Dermis blood vessel endothelial cell (primary cell): ENCODE measurements at places on chromosomes 11 and 22.

DNA sequence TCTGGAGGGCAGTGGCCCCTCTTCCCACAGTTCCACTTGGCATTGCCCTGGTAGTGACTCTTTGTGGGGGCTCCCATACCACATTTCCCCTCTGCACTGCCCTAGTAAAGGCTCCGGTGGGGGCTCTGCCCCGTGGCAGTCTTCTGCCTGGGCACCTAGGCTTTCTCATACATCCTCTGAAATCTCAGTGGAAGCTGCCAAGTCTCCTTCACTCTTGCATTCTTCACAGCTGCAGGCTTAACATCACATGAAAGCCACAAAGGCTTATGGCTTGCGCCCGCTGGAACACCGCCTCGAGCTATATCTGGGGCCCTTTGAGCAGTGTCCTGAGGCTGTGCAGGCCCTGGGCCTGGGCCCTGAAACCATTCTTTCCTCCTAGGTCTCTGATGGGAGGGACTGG, 25.3 kb downstream of the PLEKHB1 start:
- no peak for DNase-seq

DNA sequence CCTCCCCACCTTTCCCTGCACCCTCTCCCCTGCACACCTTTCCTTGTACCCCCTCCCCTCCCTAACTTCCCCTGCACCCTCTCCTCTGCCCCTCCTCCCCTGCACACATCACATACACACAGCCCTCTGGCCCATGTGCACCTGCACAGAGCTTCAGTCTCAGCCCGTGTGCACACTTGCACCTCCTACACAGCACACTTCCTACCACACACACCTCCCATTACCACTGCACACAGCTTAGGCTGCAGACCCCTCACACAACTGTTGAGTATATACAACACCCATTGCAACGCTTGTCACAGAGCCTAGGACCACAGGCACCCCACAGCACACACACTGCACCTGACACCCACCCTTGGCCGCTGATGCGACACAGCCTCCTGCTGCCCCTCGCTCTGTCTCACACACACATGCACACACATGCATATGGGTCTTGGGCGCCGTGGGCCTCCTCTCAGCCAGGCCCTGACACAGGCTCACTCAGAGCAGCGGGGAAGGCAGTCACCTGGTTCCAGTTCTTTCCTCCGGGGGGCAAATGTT, 411 bp downstream of the SIGIRR start:
- DNase-seq, result no peak

DNA sequence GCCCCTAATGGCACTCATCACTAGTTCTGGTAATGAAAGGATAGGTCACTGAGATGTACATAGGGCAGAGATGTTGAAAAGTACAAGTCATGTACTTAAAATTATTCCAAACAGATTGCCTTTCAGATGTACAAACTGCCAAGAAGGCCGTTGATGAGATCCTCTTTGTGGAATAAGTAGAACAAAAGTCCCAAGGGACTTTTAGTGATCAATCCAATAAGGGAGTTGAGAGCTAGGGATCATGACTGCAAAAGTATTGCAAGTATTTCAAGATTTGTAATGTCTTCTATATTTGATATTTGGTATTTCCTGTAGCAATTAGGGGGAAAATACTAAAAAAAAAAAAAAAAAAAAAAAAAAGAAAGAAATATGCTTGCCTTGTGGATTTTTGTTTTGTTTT, 82.2 kb downstream of the ATG16L2 start:
- no peak for DNase-seq

- DNase-seq, result no peak
Measured at GRCh38 chr11:90321018-90321417, 98.2 kb upstream of the CHORDC1 start.

DNA sequence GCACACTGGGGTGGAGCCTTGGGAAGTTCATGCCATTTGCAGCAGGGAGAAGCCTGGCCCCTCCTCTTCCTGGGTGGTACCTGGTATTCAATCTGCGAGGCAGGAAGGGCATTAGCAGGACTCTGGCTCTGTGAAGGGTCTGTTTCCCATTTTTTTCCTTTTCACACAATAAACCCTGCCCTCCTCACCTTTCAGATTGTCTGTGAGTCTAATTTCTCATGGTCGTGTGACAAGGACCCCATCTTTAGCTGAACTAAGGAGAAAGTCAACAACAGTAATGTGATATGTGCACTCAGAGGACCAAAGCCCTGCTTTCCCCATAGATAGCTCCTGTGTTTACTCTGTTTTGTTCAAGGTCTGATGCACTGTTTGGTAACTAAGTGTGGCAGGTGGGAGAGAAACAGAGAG, 26.6 kb upstream of the CASP4 start:
- no peak for DNase-seq

GRCh38 chr22:46593996-46594946, 25.9 kb upstream of the GRAMD4 start:
- no peak for DNase-seq

GRCh38 chr11:60469723-60470122, 14.1 kb downstream of the MS4A1 start:
- no peak for DNase-seq

DNA sequence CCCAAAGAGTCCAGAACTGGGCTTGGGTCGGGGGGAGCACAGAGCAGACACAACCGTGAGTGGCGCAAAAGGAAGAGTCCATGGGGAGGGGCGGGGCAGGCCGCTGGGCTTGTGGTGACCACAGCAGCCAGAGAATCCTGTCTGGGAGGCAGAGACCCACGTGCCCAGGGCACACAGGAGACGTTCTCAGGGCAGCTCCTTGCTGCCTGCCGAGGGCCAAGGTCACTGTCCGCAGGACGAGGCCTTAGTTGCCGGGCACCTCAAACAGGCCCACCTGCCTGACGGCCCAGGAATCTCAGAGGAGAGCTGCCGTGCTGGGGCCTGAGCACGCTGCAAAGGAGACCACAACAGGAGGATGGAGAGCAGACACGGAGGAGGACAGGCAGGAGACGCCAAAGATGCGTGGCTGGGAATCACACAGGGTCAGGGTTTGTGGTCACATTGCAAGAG, 87.8 kb downstream of the MYEOV start:
- no peak for DNase-seq

- DNase-seq, result peak; percentile 89
Measured at GRCh38 chr22:17057959-17058814, 26.6 kb upstream of the IL17RA start.

DNA sequence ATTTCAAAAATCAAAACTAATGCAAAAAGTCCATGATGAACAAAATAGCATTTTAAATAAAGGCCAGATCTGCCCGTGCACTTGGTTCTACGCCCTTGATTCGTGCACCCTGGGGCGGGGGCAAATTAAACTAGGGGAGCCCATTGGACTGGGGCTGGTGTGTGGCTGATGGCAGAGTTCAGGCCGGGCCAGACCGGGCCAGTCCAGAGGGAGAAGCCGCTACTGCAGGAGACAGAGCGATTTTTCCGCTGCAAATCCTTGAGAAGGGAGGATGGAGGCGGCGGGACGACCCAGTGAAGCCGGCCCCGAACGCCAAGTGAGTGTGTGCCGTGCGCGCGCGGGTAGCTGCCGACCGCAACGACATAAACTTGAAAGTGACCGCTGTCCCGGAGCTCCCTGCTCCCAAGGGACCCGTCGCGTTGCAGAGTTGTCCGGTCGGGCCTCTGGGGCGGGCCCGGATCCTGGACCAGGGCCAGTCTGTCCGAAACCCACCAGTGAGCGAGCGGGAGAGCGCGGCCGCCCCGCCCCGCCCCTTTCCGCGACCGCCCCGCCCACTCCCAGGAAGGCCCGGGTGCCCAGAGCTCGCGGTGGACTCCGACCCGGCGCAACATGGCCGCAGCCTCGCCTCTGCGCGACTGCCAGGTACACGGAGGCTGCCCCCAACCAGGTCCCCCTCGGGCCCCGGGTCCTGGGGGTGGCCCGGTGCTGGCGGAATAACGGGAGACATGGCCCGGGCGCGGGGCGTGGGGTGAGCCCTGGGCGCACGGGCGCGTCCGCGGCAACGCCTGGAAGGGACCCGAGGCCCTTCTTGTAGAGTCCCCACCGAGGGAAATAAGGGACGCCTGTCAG, at the start of gene TTC38:
Gene TTC38 (plus strand): TSS at position 578 of the 849 bp plus-strand sequence. CDS start 32 bp downstream, at position 610.
- peak; percentile 82 for DNase-seq

DNA sequence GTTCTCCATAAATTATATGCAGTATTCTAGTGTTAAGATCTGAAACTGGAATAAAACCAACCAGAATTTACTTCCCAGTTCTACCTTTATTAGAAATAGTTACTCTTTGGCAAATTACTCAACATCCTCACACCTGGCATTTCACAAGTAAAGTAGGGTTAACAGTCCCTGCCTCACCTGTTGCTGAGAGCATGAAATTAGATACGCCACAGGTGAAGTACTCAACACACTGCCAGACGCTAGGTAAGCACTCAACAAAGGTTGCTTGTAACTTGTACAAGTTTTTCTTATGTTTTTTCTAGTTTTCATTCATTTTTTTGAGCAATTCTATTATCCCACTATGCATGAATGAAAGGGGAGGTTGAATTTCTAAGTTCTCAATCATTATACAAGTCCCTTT, 267.6 kb upstream of the ARHGAP42 start:
- no peak for DNase-seq

- DNase-seq, result no peak
Measured at GRCh38 chr11:124724979-124725718, 14.6 kb upstream of the NRGN start.

DNA sequence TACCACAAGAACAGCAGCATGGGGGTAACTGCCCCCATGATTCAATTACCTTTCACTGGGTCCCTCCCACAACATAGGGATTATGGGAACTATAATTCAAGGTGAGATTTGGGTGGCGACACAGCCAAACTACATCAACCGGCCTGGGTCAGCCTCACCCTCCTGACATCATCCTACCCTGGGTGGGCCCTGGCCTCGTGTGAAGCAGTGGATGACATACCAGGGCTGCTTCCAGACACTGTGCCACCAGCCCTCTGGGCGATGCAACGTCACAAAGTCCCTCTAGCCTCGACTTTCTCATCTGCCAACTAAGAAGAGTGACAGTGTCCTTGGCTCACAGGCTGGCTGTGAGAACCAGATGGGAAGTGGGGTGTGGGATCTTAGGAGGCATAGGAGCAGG, 8.7 kb upstream of the TPCN2 start:
- DNase-seq, result no peak
